Epithelial cell of proximal tubule (primary cell): ENCODE measurements at places on chromosomes 13 and 19. TPM values are rescaled to one million over a fixed set of nuclear protein-coding genes. Genes with fewer than 3 reads are reported as not detected.

The MATK gene
- total RNA-seq, result 0.29 TPM in 1 of 2 replicates, not detected in the other

The KMT5C gene
- 5.1 and 18.5 TPM in 2 replicates for total RNA-seq

The C19orf85 gene
- total RNA-seq, result not detected in 2 replicates

The SWSAP1 gene
- total RNA-seq, result 1.2 and 2.7 TPM in 2 replicates

The KLK12 gene
- not detected in 2 replicates for total RNA-seq

The MAP4K1 gene
- 0.43 and 3.1 TPM in 2 replicates for total RNA-seq

The MFSD12 gene
- 238 and 260 TPM in 2 replicates for total RNA-seq

The DACH1 gene
- total RNA-seq, result 0.86 TPM in 1 of 2 replicates, not detected in the other

The ERICH6B gene
- total RNA-seq, result not detected in 2 replicates

The IFNL4 gene
- not detected in 2 replicates for total RNA-seq

The ZNF302 gene
- 5.9 and 10.5 TPM in 2 replicates for total RNA-seq

The GJB6 gene
- 0.29 TPM in 1 of 2 replicates, not detected in the other for total RNA-seq

The LILRB4 gene
- not detected in 2 replicates for total RNA-seq

The KLK14 gene
- total RNA-seq, result 0.17 TPM in 1 of 2 replicates, not detected in the other

The ZNF223 gene
- total RNA-seq, result 3.3 TPM in 2 replicates

The ATP4A gene
- not detected in 2 replicates for total RNA-seq

The ZNF738 gene
- total RNA-seq, result 15.0 and 17.8 TPM in 2 replicates

The U2AF1L4 gene
- total RNA-seq, result 5.9 and 6.5 TPM in 2 replicates

The LAIR2 gene
- not detected in 2 replicates for total RNA-seq

The GPR183 gene
- 0.17 TPM in 1 of 2 replicates, not detected in the other for total RNA-seq

The LYPD3 gene
- 0.98 and 1.6 TPM in 2 replicates for total RNA-seq

The HCN2 gene
- 0.22 TPM in 1 of 2 replicates, not detected in the other for total RNA-seq

The ELAVL3 gene
- total RNA-seq, result not detected in 2 replicates

The IRF2BP1 gene
- total RNA-seq, result 26.8 and 31.2 TPM in 2 replicates

The RASIP1 gene
- 3.5 and 6.9 TPM in 2 replicates for total RNA-seq

The CD37 gene
- total RNA-seq, result not detected in 2 replicates

The PEAK3 gene
- not detected in 2 replicates for total RNA-seq

The CLEC17A gene
- total RNA-seq, result not detected in 2 replicates

The TNFSF11 gene
- 1.2 and 1.8 TPM in 2 replicates for total RNA-seq

The GGN gene
- 0.87 and 1.8 TPM in 2 replicates for total RNA-seq

The ZNF329 gene
- total RNA-seq, result 4.1 and 7.1 TPM in 2 replicates

The KLF1 gene
- 0.51 TPM in 1 of 2 replicates, not detected in the other for total RNA-seq

The ZNF90 gene
- 3.6 and 5.9 TPM in 2 replicates for total RNA-seq

The OR7A5 gene
- not detected in 2 replicates for total RNA-seq

The B9D2 gene
- 5.3 and 22.9 TPM in 2 replicates for total RNA-seq

The ZNF582 gene
- 1.6 and 2.5 TPM in 2 replicates for total RNA-seq

The SHISA7 gene
- total RNA-seq, result 0.17 TPM in 1 of 2 replicates, not detected in the other

The TPTE2 gene
- not detected in 2 replicates for total RNA-seq

The NBEA gene
- 1.6 and 2.7 TPM in 2 replicates for total RNA-seq

The ZNF442 gene
- 0.17 and 0.36 TPM in 2 replicates for total RNA-seq

The ACP7 gene
- total RNA-seq, result 0.22 and 0.23 TPM in 2 replicates
